Fibroblast of the aortic adventitia (primary cell): ENCODE measurements at places on chromosomes 5 and 9.
A peak's percentile ranks its signal among the peaks of the same experiment; 100 is the strongest.

- no peak for DNase-seq
Measured at GRCh38 chr9:127955294-127956015, 17.8 kb upstream of the DPM2 start.

- DNase-seq, result no peak
Measured at GRCh38 chr9:98884849-98885248, 58.9 kb upstream of the COL15A1 start.

DNA sequence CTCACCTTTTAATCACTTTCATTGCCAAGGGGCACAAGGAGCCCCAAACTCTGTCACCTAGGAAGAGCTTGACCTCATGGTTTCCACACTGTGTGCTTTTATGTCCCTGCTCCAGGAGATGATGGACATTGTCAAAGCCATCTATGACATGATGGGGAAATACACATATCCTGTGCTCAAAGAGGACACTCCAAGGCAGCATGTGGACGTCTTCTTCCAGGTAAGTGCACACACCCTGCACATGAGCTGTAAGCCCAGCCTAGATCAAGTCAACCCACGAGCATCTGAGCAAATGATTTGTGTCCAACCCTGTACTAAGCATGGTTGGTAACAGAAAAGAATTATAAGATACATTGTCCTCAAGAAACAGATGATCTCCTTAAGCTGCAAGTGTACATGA, 50.8 kb upstream of the GABRP start:
- no peak for DNase-seq

DNA sequence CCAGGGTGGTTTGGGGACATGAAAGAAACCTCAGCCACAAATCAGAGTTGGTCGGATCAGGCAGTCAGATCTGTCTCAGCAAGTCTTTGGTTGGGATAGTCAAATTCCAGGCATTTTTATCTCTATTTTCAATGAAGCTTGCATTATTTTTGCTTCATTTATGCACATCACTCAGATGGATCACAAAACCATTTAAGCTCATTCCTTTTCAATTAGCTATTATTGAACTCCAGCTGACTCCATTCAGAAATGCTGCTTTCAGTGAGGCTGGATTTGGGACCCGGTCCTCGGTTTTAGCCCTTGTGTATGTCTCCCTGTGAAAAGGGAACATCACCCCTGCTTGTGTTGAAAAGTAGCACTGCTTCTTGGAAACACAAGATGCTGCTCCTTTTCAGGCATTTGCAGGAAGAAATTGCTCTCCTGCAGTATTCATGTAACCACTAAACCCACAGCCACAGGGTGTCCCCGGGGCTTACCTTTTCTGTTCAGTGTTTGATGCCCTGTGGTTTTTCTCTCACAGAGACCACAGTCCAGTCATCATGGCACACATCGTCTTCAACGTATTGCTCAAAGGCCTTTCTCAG, 232.9 kb downstream of the NFIB start:
- DNase-seq, result no peak

DNA sequence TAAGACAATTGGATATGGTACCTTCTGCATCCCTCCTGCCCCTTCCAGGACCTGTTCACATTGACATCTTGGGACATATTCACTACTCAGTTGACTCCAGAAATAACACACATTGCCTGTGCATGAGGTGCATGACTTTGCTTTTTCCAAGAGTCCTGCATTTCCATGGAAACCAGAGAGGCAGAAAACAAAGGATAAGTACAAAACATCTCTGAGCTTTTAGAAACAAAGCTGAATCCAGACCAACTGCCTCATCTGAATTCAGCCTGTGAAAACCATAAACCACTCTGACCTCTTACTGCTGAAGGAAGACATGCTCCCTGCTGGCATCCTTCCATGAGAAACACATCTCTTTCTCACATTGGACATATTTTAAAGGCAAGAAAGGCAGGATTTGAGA, 695.1 kb downstream of the TAF11L14 start:
- DNase-seq, result no peak

DNA sequence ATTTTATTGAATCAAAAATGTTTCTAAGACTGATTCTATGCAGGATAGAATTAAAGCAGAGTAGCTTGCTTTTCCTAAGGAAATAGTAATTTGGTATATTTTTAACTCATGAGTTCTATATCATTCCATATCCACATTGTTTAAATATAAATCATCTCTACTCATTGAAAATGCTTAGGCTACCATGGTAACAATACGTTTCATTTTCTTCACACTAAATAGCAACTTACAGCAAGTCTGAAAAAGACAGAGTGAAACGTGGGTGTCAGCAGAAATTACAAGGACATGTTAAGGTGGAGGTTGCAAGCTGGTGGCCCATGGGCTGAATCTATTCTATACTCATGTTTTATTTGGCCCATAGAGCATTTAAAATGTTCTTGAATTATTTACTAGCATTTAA, 487.9 kb downstream of the ARHGEF28 start:
- DNase-seq, result no peak

DNA sequence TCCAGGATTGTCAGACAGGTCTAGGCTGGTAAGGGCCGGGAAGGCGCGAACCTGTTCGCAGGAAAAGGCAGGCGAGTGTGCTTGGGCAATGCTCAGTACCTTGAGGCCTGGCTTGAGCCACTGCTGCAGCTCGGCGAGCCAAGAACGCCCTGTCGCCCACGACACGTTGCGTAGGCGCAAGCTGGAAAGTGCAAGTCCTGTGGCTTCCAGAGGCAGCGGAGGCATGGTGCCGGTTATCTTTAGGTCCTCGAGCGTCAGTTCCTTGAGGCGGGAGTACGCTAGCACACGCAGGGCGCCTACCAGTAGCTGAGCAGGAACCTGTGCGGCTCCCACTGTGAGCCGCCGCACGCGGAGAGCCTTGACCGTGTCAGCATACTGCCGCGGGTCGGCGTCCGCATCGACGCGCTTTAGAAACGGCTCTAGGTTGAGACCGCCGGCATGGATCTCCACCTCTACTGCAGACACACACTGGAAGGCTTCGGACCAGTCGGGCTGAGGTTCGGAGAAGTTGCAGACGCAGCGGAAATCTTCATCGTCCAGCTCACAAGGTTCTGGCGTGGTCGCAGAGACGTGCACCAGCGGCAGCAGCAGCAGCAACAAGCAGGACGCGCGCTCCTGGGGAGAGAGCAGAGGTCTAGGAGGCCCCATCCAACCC, 482 bp downstream of the CD14 start:
- peak; percentile 71 for DNase-seq
